Cardiac muscle cell (in vitro differentiated cells and primary cell): ENCODE measurements at places on chromosomes 6 and 20. TPM values are rescaled to one million over a fixed set of nuclear protein-coding genes. Genes with fewer than 3 reads are reported as not detected.

DNA sequence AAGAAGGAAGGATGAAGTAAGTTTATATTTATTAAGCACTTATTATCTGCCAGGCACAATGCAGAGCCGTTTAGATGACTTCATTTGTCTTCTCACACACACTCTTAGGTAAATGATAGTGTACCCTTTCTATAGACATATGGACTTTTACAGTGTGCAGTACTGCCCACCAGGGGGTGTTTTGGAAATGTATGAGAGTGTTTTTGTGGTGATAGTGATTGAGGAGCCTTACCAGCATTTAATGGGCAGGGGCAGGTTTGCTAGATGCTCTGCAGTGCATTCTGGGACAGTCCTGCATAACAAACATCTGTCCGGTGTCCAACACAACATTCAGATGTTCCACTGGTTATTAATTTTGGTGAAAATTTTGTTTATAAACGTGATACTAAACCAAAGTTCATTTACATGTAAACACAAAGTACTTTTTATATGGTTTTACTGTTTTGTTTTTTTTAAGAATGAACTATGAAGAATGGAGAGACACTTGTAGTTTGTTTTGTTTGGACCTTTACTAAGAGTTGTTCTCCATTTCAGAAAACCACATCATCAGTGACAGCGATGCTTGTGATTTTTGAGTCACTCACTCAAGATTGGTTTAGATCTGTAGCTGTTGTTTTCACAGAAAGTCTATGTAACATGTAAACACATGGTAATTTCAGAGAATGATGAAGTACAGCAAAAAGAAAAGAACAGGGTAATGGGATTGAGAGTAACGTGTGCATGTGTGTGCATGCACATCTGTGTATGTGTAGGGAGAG is 19.9 kb downstream of the KCNS1 start:
- no peak overlapping the region for H3K4me3 ChIP-seq
- no peaks in the 10 kb centered on the region for H3K27me3 ChIP-seq
- no peak overlapping the region for H3K27ac ChIP-seq
- no peaks in the 10 kb centered on the region for H3K4me1 ChIP-seq

GRCh38 chr6:169450097-169450496 is 196.5 kb upstream of the THBS2 start:
- no peak for DNase-seq
- H3K36me3 ChIP-seq: no peaks in the 10 kb centered on the region
- no peak overlapping the region for H3K27ac ChIP-seq
- no peaks in the 10 kb centered on the region for H3K4me1 ChIP-seq

The PDE7B gene
- polyA plus RNA-seq: 0.04 and 0.72 TPM in 2 replicates

The GGTLC1 gene
- not detected in 2 replicates for polyA plus RNA-seq

DNA sequence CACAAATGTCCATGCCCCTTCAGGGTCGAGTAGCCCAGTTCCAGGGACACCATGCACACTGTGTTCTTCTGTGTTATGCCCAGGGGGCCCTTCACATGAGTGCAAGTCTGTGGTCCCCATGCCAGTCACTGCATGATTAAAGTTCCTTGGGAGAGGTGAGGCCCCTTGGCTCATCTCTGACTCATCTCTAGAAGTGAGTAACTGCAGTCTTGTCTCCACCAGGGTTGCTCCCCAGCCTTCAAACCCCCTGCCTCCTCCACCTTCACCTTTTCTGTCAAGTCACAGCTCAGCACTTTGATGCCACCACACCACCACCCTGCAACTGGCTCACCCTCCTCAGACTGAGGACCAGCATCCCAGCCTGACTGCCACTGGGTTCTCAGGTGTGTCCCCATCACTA is 161.7 kb downstream of the UNC5CL start:
- H3K27me3 ChIP-seq: no peaks in the 10 kb centered on the region
- no peaks in the 10 kb centered on the region for H3K36me3 ChIP-seq
- DNase-seq: no peak
- no peak overlapping the region for H3K4me3 ChIP-seq
- no peak overlapping the region for H3K27ac ChIP-seq
- H3K4me1 ChIP-seq: no peaks in the 10 kb centered on the region
